Type B pancreatic cell (in vitro differentiated cells): ENCODE measurements at places on chromosomes 6 and 20. TPM values are rescaled to one million over a fixed set of nuclear protein-coding genes. Genes with fewer than 3 reads are reported as not detected.

Gene SDHAF4
- total RNA-seq: 13.6 and 17.6 TPM in 2 replicates

Gene PGC
- 3.5 and 56.6 TPM in 2 replicates for total RNA-seq

Gene HDGFL1
- total RNA-seq: not detected in 2 replicates

Gene PRSS35
- 3.1 and 6.5 TPM in 2 replicates for total RNA-seq

Gene ADGB
- total RNA-seq: 0.31 TPM in 1 of 2 replicates, not detected in the other

Gene NKX2-4
- not detected in 2 replicates for total RNA-seq

DNA sequence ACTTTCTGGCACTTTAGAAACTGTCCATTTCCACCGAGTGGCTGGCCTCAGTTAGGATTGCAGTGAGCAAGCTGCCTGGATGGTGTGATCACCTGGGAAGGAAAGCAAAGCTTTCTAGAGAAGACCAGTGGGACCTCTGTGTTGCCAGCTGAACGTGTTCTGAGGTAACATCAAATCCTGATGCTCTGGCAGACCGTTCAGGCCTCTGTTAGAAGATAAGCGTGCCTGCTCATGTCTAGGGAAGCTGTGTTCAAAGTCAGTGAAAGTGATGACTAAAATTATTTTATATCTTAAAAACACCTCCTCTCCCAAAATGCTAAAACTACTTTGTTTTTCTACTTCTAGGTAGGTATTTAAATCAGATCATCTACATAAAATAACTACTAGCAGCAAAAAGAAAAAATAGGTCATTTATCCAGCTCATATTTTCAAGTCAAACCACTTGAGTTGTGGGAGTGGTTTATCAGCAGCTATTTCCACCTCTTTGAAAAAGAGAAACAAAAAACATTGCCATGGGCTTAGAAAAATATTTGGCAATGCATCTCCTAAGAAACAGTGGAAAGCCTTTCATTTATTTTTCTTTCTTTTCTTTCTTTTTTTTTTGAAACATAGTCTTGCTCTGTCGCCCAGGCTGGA lies 54.8 kb downstream of the CEP43 start:
- no peak for DNase-seq
- no peak overlapping the region for H3K4me3 ChIP-seq
- H3K27me3 ChIP-seq: peaks cover 3% of the 10 kb centered on the region
- no peak overlapping the region for H3K27ac ChIP-seq
- no peaks in the 10 kb centered on the region for H3K4me1 ChIP-seq

- peaks cover 43% of the 10 kb centered on the region for H3K27me3 ChIP-seq
- peaks cover 19% of the 10 kb centered on the region for H3K36me3 ChIP-seq
- H3K27ac ChIP-seq: no peak overlapping the region
- H3K4me3 ChIP-seq: no peak overlapping the region
Observed at GRCh38 chr6:107636486-107636885, 146.6 kb downstream of the SOBP start.

- no peaks in the 10 kb centered on the region for H3K36me3 ChIP-seq
- DNase-seq: no peak
- peaks cover 10% of the 10 kb centered on the region for H3K27me3 ChIP-seq
- H3K4me1 ChIP-seq: peaks cover 6% of the 10 kb centered on the region
- H3K4me3 ChIP-seq: no peak overlapping the region
Observed at GRCh38 chr20:4488407-4489339, 233.0 kb upstream of the PRND start.

DNA sequence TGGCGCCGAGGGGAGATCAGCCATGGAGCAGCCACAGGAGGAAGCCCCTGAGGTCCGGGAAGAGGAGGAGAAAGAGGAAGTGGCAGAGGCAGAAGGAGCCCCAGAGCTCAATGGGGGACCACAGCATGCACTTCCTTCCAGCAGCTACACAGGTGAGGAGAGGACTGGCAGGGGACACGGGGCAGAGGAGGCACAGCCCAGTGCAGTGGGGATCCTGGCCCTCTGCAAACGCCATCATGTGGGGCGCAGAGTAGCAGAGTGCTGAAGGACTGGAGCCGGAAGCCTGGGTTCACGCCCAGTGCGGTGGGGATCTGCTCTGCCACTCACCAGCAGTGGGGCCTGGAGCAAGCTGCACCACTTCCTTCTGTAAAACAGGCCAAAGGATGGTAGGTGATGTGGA lies 41.1 kb upstream of the FANCE start:
- peaks cover 15% of the 10 kb centered on the region for H3K4me1 ChIP-seq
- no peak for DNase-seq
- H3K4me3 ChIP-seq: no peak overlapping the region
- H3K36me3 ChIP-seq: peaks cover 13% of the 10 kb centered on the region
- H3K27ac ChIP-seq: no peak overlapping the region

GRCh38 chr6:141403103-141403502 lies 729.6 kb upstream of the GJE1 start:
- DNase-seq: no peak
- no peaks in the 10 kb centered on the region for H3K4me1 ChIP-seq
- no peaks in the 10 kb centered on the region for H3K36me3 ChIP-seq
- peaks cover 3% of the 10 kb centered on the region for H3K27me3 ChIP-seq

DNA sequence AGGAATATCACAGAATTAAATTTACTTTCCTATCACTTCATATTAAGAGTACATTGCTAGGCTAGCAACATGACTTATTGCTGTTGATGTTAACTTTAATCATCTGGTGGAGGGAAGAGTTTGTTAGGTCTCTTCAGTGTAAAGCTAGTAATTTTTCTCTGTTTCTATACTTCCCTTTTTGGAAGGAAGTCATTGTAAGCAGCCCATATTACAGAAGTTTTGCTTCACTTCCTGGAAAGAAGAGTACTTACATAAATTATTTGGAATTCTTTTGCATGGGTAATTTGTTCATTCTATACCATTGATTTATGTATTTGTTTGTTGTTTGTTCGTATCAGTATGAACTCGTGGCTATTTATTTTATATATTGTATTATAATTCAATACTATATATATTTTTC lies 405.2 kb downstream of the RFPL4B start:
- no peaks in the 10 kb centered on the region for H3K4me1 ChIP-seq
- no peak for DNase-seq
- peaks cover 2% of the 10 kb centered on the region for H3K27me3 ChIP-seq
- H3K27ac ChIP-seq: no peak overlapping the region
- no peak overlapping the region for H3K4me3 ChIP-seq

- H3K27me3 ChIP-seq: peaks cover 16% of the 10 kb centered on the region
- no peaks in the 10 kb centered on the region for H3K4me1 ChIP-seq
- no peak overlapping the region for H3K4me3 ChIP-seq
Observed at GRCh38 chr6:25629198-25629576, 22.8 kb upstream of the SCGN start.

DNA sequence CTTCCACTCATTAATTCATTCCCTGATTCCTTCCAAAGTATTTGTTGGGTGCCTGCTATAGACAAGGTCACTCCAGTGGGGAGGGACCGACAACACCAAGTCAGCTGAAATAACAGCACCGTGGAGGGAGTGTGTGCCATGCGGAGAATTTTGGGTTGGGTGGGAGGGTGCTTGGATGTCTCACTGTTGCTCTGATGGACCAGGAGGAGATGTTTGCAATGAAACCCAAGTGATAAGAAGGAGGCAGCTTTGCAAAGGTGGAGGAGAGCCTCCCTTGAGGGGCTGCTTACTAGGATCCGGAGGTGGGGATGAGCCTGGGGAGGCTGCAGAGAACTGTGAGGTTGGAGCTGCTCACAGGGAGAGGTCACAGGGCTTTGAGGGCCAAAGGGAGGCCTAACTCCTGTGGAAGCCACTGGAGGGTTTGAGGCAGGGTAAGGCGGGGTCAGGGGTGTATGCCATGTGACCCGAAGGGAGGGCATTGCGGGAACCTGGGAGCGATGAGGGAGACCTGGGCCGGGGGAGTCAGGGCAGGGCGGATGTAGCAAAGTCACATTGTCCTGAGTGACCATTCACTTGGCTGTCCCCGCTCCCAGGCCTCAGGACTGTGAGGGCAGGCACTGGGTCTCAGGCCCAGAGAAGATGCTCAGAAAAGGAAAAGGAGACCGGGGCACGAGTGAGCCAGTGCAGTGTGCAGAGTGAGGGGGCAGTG lies 124.5 kb downstream of the PHACTR3 start:
- H3K27me3 ChIP-seq: peaks cover 34% of the 10 kb centered on the region
- peak; percentile 22 for DNase-seq
- no peaks in the 10 kb centered on the region for H3K4me1 ChIP-seq
- no peak overlapping the region for H3K4me3 ChIP-seq
- H3K27ac ChIP-seq: no peak overlapping the region

DNA sequence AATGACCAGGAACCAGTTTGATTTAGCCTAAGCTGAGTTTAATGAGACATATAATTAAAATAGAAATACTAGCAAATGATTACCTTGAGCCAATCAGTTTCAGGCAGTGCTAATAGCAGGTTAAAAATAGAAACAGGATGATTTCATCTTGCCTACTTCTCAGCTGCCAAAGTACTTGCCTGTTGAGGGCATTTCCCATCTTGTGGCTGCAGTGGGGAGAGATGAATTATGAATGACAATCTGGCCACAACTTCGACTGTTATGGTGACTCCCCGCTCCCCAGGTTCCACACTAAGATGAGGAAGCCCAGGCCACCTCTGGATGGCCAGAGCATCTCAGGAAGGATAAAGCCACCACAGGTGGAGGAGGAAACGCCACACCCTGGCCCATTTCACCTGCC lies 31.3 kb downstream of the MBOAT1 start:
- H3K4me3 ChIP-seq: no peak overlapping the region
- no peak for DNase-seq
- H3K27me3 ChIP-seq: no peaks in the 10 kb centered on the region
- H3K4me1 ChIP-seq: peaks cover 6% of the 10 kb centered on the region
- H3K27ac ChIP-seq: no peak overlapping the region

GRCh38 chr6:38159596-38159995 lies 340.1 kb downstream of the ZFAND3 start:
- no peak overlapping the region for H3K27ac ChIP-seq
- peaks cover 10% of the 10 kb centered on the region for H3K4me1 ChIP-seq
- H3K27me3 ChIP-seq: no peaks in the 10 kb centered on the region
- H3K4me3 ChIP-seq: no peak overlapping the region

DNA sequence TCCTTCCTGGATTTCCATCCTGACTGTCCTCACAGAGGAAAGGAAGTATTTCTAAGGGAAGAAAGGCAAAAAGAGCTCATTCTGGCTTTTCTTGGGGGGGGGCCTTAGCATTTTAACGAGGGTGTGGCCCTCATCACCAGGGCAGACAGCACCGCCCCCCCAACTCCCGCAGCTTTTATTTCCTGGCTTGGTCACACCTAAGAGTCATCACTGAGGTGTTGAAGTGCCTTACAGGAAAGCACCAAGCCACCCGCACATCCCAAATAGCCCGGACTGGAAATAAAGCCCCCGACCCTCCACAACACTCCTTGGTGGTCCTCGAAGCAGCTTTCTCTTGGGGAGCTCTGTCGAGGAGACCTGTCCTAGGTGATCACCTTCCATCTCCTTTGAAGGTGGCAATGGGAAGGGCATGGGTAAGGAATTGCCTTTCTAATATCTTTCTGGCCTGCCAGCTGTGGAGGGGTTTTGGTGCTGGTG lies 1.3 kb downstream of the PTK7 start:
- H3K36me3 ChIP-seq: peaks cover 17% of the 10 kb centered on the region
- H3K4me1 ChIP-seq: peaks cover 15% of the 10 kb centered on the region
- no peak for DNase-seq
- peak overlapping the region; percentile 90 for H3K4me3 ChIP-seq
- H3K27ac ChIP-seq: peak overlapping the region; percentile 58
- H3K27me3 ChIP-seq: no peaks in the 10 kb centered on the region

DNA sequence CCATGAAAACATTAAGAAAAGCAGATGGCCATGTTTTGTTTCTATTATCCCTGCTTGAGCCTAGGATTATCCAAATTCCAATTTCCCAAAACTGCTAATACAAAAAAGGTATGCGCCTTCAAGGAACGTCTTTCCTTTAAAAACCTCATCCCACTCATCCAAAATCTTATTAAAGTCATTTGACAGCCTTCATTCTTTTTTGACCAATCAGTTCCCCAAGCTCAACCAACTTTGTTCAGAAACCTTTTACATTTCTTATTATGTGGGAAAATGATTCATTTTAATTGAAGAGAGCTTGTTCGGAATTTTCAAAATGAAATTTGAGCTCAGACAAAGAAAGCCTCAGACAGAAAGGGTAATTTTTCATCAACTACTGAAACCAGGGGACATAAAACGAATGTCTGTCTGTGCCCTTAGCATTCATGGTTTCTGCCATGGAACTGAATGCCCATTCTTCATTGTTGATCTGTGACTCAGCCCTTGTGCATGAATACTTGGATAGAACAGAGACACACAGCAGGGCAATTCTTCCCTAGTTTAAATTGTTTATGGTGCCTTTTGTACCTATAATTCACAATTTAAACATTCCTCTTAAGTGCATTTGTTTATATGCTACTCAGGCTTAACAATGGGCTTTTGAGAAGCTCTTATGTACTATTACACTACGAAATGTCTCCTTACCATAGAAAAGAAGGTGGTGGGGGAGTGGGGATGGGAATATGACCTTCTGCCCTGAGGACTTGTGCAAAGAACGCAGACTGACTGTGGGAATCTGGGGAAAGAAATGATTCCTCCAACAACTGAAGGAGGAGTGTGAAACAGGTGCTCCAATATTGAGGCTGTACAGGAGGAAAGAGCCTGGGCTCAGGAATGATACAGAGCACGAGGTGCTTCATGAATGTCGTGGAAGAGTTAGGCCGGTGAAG lies 49.8 kb upstream of the ERVFRD-1 start:
- H3K36me3 ChIP-seq: no peaks in the 10 kb centered on the region
- DNase-seq: peak; percentile 7
- H3K27me3 ChIP-seq: no peaks in the 10 kb centered on the region
- H3K27ac ChIP-seq: no peak overlapping the region
- H3K4me3 ChIP-seq: no peak overlapping the region

DNA sequence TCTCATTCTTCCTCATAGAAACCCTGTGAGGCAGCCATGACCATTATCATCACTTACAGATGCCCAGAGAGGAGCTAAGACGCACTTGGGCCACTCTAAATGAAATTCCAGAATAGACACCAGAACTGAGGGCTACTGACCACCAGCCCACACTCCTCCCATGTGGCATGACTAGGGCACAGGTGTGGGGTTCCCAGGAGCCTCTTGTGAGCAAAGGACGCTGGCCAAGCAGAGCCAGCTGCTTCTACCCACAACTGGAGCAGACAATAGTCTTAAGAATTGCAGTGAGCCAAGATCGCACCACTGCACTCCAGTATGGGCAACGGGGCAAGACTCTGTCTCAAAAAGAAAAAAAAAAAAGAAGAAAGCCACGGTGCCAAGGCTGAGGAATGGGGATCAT lies 10.0 kb downstream of the AHCY start:
- DNase-seq: no peak
- peaks cover 13% of the 10 kb centered on the region for H3K4me1 ChIP-seq
- H3K36me3 ChIP-seq: peaks cover 50% of the 10 kb centered on the region
- H3K4me3 ChIP-seq: no peak overlapping the region
- H3K27me3 ChIP-seq: no peaks in the 10 kb centered on the region
